ENCODE measurements at places on chromosomes 12 and 14.

DNA sequence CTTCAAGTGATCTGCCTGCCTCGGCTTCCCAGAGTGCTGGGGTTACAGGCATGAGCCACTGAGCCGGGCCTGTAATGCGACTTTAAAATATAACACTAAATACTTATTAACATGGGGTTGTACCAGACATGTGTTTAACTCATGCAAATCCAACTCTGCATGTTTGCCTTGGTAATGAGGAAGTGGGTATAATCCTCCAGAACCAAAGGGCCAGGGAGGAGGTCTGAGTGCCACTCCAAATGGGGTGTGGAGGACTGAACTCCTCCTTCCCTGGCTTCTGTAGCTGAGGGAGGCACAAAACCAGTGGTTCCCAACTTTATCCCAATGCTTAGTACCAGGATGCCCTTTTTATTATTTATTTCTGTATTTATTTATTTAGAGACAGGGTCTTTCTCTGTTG lies 61.6 kb upstream of the MED13L start:
- DNase-seq = no peak

DNA sequence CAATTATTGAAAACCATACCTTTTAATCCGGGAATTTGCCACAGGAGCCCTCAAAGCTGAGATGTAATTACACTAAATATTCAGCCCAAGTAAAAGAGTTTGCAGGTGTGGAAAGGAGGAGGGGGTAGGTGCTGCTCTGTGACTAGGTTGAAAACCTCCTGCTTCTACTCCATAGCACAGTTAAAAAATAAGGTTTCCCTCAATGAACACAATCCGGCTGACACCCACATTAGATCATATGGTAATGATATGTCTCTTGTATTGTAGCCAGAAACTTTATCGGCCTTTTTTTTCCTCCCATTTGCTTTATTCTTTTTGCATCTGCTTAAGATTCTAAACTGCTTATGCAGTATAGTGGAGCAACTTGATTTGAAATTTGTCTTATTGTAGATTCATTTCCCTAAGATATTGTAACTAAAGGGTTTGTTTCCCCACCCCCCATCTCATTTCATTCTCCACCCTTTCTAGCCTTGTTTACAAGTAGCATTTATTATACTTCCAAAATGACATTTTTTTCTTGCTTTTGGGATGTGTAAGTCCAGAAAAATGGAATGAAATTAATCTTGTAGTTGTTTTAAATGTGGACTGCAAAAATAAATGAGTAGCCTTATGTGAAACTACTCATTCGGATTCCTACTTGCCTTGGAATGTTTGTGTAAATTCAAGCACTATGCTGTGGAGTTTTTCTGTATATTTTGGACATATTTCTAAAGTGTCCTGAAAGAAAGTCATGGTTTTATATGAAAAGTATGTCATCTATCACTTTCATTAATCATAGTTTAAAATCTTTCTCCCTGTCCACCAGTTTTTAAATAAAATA lies at the start of gene DCN:
TSS of gene DCN (minus strand) at position 182 of the 820 bp plus-strand sequence. CDS start 4,265 bp downstream, outside the sequence.
- no peak for DNase-seq

DNA sequence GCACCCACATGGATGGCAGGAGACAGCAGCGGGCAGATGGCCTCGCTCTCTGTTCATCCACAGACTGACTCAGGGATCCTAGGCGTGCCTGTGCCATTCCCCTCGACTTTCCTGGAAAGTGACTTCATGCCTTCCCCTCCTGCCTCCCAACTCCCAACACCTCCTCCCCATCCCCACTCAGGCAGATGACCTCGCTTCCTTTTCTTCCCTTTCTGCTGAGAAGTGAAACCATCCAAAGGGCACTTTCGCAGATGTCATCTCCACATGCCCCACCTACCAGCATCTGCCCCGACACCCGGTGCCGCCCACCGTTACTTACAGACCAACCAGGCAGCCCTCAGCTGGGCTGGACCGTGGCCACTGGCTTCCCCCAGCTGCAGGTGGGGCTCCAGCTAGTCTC lies 29.6 kb downstream of the BEGAIN start:
- DNase-seq = no peak

GRCh38 chr12:65965358-65965757 lies 141.1 kb downstream of the HMGA2 start:
- DNase-seq = no peak

- no peak for DNase-seq
Measured at GRCh38 chr14:70166530-70167203, 22.1 kb downstream of the SLC8A3 start.

DNA sequence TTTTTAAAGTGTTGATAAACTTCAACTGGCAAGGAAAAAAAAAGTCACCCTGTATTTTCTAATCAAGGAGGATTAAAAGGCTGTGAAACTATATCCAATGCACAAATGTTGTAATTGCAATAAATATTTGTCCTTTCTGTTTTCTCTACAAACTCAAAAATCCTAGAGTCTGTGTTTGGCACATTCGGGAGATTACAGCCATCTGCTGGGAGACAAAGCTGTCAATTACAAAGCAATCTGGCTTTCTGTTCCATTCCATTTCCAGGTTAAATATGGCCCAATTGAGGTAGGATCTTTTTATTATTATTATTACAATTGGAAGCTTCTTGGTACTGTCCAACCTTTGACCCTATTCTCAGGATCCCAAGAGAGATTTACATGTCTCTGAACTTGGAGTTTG lies 295.9 kb downstream of the DIO2 start:
- DNase-seq = no peak

DNA sequence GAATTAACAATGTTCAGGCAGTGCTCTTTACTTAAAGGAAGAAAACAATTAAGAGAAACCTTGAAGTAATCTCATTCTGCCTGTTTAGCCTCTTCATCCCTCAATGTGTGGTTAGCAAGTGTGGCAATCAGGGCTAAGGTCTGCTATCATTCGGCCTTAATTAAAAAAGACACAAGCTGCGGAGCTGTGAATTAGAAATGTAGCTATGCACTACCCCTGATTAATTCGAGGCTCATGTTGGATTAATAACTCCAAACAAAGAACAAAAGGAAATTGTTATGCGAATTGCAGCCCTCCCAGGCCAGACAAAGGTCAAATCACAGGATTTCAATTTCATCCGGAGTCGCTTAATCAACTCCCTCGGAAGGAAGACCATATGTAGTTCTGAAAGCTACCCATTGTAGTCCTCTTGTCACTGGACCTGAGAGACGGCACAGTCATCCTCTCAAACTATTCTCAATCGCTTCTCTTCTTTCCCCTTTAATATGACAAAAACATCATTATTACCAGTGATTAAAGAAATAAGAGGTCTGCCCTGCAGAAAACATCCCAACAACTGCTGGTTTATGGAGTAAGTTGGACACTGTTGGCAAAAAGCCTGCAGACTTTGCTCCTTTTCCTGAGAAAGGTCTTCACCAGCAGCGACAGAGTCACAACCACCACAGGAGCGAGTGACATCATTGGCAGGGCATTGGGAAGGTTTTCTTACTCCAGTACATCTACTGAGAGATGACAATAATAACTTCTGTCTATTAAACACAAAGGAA lies 71.1 kb upstream of the SOX5 start:
- DNase-seq = no peak

GRCh38 chr12:21354641-21355040 lies 18.1 kb upstream of the IAPP start:
- DNase-seq = no peak

DNA sequence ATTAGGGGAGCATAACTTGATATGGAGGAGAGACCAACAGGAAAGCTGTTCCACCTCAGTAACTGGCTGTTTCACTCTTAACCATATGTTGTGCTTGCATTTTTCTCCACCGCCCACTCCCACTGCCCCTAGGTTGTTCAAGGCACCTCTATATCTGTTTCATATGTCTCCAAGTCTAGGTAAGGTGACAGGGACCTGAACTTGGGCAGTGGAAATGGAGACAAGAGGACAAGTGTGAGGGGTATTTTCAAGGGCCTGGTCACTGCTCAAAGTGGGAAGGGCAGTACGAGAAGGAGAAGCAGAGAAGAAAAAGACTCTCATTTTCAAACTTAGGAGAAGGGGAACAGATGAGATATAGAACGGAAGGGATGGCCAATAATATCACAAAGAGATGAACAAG lies 3.1 kb downstream of the SLC38A1 start:
- no peak for DNase-seq

DNA sequence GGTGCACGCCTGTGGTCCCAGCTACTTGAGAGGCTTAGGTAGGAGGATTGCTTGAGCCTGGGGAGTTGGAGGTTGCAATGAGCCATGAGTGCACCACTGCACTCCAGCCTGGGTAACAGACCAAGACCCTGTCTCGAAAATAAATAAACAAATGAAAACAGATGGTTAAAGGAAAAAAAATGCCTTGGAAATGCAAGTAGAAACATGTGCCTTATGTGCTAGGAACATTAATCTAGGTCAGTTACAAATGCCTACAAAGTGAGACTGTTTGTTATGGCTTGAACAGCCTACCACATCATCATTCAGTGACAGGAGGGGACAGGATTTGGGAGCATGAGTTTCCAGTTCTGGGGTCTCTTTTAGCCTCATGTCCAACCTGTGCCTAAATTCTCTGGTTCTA lies 52.4 kb upstream of the BCAT1 start:
- no peak for DNase-seq

DNA sequence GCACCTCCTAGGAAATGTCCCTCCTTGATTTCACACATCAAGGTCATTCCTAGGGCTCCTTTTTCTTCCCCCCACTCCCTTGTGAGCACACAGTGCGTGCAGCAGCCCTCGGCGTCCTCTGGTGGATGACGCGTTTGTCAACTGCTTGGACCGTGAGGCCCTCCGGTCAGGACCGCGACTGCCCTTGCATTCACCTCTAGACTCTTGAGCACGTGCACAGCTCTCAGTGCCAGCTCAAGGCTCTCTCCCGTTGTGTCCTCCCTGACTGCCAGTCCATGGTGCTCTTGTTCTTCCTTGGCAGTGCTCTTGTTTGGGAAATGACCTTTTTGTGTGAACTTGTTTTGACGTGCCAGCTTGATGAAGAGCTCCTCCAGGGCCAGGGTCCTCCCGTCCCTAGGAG lies 67.9 kb downstream of the TSPAN9 start:
- DNase-seq = no peak

GRCh38 chr12:26226629-26227360 lies 31.4 kb downstream of the SSPN start:
- no peak for DNase-seq

DNA sequence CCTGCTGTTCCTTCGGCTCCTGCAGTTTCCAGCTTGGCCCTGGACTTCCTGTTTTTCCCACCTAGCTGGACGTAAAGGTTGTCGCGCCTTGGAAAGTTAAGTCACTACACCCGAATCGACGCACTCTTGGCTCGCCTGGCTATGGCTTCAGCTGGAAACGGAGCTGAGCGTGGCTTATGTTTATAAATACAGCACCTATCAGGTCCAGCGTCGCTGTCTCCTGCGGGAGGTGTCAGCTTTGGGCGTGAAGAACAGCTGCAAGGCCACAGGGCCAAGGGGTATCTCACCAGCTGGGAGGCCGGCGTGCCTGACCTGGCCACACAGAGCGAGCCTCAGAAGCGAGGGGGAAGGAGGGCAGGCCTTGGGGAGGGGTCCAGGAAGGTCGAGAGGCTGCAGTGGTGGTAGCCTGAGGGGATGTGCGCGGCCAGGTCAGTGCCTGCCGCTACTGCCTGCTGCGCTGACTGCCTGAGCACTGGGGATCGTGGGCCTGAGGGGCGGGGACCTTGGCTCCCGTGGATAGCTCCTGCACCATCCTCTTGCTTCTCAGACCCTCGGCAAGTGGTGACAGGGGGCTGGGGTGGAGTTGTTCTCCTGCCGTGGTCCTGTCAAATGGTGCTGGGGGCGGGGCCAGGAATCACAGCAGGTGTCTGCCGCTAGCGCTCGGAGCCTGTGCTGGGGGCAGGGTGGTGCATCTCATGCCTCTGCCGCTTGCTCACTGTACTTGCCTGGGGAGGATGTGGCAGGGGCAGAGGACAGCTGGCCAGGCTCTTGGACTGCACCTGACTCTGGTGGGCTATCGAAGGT lies 12.5 kb downstream of the PACS2 start:
- peak; percentile 86 for DNase-seq

- no peak for DNase-seq
Measured at GRCh38 chr14:88660056-88660455, 97.2 kb downstream of the ZC3H14 start.

DNA sequence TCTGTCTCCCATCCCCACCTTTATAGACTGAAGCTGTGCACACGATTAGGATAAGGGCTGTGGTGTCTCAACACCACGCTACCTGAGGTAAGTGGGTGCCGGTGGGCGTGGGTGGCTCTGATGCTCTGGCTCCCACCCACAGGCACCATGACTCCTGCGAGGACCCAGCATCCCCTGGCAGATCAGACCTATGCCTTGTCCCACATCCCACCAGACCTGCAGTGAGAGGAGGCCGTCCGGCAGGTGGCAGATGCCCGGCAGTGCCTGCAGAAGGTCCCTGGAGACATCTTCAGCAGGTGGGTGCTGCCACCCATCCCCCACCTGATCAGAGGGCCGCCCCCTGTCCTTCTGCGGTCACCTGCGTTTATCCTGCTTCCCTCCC lies 104.4 kb upstream of the PRB2 start:
- no peak for DNase-seq

DNA sequence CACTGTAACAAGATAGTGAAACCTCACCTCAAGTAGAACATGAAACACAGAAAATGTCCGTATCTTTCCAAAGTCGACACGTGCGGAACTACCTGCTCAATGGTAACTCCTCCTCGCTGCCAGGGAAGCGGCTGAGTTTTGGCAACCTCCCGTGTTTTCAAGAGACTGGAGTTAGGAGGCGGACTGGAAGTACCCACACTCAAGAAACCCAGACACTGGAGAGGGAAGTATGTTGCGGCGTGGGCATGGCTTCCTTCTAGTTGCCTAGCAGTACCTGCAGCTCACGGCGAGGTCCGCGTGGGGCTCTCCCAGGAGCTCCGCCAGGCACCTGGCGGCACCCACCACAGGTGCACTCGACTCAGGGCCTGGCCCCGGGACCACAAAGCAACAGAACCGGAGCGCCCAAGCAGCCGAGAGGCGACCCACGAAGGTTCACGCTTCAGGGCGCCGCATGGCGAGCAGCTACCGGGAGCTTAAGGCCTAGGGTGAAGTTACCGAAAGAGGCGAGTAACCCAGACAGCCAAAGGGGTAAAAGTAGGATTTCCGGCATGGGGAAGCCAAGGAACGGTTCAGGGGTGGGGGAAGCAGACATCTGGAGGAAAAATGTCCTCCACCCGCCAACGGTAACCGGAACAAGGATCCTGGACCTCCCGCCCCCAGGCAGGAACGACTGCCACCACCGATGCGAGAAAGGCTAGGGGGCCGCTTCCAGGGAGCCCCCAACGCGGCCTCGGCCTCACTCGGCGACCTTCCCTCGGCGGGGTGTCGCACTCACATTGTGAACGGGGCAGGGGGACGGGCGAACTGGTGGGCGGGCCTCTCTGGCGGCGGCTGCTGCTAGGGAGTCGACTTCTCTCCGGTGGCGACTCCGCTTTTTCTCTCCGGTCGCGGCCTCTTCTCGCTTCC lies 608 bp downstream of the PTGES3 start:
- peak; percentile 56 for DNase-seq

GRCh38 chr14:94009767-94010166 lies 12.7 kb downstream of the CCDC197 start:
- DNase-seq = no peak

- no peak for DNase-seq
Measured at GRCh38 chr12:27747111-27747820, 32.8 kb upstream of the KLHL42 start.

DNA sequence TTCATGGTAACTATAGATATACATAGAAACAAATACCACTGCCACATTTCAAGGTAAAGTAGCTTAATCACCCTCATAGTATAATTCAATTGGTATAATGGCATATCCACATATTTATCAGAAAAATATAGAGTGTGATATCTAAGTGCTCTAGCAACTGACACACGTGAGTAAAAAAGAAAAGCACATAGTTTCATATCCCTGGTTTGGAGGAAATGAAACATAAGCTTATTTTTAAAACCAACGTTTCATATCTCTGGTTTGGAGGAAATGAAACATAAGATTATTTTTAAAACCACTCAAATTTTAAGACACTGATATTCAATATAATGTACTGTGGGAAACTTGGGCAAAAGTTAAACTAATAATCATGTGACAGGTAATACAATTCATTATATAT lies 2.1 kb downstream of the OR6C70 start:
- no peak for DNase-seq
